ENCODE measurements at places on chromosomes 4 and X.

- peak; percentile 71 for DNase-seq
These were observed 14.0 kb upstream of the ZCCHC18 start for GRCh38 chrX:104098151-104098808.

DNA sequence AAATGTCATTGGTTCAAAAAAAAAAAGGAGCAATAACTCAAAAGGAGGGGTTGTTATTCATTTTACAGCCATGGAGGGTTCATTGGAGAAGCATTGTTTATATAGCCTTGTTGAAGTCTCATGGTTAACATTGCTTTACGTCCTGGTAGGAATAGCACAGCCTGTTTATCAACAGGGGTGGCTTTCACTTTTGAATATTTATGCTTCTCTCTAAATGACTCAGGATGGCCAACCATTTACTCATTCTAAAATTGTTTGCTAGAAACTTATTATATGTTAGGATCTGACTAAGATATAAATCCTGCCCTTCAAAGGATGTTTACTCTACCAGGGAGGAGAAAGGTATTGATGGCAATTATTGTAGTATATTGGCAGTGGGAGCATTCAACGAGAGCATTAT, 534.1 kb upstream of the GALNTL6 start:
- DNase-seq: no peak

GRCh38 chrX:103407776-103408175, 31.4 kb downstream of the BEX3 start:
- DNase-seq: no peak

- peak; percentile 42 for DNase-seq
These were observed 106.6 kb downstream of the CEP135 start for GRCh38 chr4:56055027-56055977.

DNA sequence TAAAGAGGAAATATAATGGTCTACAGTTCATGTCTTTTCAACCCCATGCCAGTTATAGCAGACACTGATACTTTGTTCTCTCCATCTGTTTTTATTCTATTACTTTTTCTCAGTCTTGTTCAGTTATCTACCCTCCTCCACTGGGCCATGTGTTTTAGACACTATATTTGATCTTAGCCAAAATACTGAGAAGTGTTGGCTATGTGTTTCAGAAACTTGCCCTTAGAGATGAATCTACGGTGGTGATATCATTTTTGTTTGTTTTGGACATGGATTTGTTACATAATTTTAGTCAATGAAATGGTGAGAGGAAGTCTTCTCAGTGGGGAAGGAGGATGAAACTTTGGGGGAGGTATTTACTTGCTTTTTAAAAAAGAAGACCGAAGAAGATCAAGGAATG, 211.5 kb upstream of the DDX53 start:
- DNase-seq: no peak

DNA sequence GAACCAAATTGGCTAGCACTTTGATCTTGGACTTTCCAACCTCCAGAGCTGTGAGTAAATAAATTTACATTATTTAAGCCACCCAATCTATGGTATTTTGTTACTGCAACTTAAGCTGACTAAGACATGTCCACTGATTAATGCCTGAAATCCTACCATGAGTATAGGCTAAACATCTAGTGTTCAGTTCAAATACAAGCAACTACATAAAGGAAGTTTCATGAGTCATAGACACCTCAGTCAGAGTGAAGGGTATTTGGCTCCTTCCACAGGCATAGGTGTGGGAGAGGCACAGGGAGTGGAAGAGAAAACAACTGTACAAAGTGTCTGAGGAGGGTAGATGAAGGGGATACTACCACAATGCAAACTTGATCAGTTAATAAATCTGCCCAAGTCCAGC, 35.5 kb upstream of the PCDH19 start:
- DNase-seq: no peak

DNA sequence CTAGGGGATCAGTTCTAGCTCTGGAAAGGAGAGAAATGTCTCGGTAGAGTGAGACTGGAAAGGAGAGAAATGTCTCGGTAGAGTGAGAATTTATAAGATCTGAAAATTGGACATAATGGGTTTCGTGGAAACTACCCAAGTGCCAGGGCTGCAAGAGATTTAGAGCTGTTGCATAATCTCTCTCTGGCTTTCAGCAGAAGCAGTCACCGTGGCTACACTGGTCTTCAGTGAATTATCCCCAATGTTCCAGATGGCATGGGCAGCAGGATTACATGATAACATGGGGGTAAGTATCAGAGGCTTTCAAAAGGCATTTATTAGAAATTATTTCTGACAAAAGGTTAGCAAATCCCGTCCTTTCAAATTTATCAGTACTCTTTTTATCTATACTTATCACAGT, 435.5 kb downstream of the NKX6-1 start:
- no peak for DNase-seq

- DNase-seq: no peak
These were observed 57.4 kb downstream of the CCSER1 start for GRCh38 chr4:90184560-90184959.
